ENCODE measurements at places on chromosomes 13 and 19.

DNA sequence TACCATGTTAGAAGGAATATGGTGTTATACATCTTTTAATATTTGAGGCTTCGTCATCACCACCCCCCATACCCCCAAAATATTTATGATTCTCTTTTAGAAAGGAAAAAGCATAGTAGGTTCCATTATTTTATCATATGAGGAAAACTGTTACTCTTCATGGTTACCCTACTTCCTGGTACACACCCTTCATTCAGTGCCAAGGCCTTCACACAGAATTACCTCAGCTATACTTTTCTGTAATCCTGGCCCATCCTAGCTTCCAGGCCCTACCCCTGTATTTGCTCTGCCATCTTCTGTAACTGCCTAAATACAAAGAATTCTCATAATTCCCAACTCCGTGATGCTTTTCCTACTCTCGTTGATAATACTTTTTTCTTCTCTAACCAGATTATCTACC lies 4.3 kb upstream of the UTP14C start:
- DNase-seq: no peak

DNA sequence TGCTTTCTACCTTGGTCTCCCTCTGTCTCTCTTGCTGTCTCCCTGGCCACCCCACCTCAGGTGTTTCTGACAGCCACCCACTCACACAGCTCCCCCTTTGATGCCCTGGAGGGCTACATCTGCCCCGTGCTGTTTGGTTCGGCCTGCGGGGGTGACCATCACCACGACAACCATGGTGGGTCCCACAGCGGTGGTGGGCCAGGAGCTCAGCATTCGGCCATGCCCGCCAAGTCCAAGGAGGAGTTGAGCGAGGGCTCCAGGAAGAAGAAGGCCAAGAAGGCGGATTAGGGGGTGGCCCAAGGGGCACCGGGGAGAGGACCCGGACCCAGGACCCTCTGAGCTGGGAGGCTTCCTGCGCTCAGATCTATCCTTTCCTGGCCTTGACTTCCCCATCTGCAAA lies 27.1 kb downstream of the TMEM38A start:
- no peak for DNase-seq

DNA sequence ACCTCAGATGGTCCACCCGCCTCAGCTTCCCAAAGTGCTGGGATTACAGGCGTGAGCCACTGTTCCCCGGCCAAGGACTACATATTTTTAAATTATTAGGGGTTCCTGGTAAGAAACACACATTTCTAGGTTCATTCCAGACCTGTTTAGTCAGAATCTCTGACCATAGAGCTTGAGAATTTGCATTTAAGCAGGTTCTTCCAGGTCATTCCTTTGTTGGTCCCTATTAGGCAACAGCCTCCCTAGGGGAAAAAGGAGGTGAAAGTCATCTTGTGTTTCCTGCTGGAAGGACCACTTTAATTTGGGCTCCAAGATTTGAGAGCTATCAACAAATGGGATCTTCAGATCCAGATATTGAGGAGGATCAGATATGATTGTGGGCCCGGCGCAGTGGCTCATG lies 16.3 kb downstream of the S1PR2 start:
- no peak for DNase-seq

DNA sequence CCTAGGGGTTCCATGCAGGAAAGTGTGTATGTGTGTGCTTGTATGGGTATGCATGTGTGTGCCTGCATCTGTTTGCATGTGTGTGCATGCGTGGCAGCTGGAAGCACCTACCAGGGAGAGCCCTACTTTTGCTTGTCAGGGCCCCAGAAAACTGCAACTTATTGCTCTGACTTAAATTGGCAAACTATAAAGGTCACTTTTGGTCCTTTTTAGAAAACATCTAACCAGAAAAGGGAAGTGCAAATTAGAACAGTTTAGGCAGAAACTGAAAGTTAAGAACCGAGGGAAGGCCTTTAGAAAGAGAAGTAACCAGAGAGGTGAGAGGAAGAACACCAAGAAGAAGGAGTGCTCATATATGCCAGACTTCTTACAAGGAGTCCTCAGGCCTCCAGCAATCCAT lies 32.5 kb downstream of the DLEU7 start:
- no peak for DNase-seq

DNA sequence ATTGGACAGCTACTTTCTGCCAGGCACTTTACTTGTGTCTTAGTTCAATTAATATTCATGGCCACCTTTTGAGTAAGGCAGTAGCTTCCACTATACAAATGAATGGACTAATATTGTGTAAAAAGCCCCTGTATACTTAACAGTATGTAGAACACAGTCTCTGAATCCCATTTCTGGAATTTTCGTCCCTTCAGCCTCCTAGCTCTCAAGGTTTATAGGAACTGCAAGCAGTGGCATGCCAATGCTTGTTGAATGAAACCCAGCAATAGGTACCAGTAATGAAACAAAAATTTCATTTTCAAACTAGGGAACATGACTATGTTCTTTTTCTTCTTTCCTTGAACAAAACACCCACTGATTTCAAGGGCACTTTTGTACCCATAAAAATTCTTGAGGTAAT lies 361.6 kb downstream of the TDRD3 start:
- no peak for DNase-seq

DNA sequence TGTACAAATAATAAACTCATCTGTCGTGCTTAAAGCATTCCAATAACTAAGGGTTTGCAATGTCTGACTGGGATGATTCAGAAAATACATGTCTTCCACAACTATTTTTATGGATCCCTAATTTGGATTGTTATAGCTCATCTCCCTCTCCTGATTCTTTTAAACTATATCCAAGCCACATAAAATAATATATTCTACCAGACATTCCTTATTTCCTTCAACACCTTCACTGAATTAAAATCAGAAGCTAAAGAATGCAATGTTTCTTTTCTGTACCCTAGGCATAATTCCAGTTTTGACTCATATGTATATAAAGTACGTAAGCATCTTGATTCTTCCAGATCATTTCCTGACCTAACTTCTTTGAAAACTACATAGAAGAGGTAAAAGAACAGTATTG lies 420.4 kb downstream of the EFNB2 start:
- DNase-seq: no peak

DNA sequence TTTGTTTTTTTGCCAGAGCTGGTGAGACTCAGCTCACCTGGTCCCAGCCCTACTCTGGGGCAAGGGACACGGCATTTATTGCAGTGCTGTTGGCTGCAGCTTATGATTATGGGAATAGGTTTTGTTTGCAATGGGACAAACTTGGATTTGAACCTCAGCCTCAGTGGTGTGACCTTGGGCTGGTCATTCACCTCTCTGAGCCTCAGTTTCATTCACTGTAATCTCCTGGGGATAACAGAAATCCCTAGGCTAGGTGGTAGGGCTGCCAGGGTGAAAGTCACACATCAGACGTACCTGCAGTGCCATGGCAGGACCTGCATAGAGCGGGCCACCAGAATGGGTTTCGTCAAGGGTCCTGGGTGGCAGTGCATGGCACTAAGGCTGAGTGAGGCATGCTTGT lies 73.7 kb upstream of the MEDAG start:
- DNase-seq: no peak

DNA sequence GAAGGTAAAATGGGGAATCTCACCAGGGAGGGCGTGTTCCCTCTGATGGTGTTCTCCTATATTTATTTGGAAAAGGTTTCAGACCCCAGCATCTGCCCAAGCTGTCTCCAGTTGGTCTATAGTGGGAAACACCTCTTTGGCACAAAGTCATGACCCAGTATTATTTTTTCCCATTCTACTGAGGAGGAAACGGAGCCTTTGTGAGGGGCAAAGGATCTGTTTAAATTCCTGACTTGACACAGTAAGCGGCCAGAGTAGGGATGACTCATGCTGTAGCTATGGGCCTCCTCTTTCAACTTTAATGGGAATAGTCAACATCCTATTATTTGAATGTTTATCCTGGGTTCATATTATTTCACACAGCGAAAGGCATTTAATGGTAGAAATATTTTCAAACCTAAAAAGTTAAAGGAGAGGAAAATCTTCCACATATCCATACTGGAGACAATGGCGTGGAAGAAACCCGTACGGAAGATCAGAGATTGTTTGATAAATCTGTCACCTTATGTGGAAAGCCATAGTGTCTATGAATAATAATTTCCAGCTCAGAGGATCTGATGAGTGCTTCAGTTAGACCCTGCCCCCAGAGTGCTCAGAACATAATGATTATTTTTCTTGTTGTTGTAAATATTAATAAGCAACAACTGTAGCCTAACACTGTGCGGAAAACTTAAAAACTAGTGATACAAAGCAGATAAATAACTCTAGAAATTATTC lies 126.0 kb downstream of the FOXO1 start:
- no peak for DNase-seq

GRCh38 chr13:98785405-98785804 lies 32.9 kb upstream of the SLC15A1 start:
- no peak for DNase-seq

GRCh38 chr19:49417088-49417487 lies 6.2 kb downstream of the PTH2 start:
- no peak for DNase-seq

DNA sequence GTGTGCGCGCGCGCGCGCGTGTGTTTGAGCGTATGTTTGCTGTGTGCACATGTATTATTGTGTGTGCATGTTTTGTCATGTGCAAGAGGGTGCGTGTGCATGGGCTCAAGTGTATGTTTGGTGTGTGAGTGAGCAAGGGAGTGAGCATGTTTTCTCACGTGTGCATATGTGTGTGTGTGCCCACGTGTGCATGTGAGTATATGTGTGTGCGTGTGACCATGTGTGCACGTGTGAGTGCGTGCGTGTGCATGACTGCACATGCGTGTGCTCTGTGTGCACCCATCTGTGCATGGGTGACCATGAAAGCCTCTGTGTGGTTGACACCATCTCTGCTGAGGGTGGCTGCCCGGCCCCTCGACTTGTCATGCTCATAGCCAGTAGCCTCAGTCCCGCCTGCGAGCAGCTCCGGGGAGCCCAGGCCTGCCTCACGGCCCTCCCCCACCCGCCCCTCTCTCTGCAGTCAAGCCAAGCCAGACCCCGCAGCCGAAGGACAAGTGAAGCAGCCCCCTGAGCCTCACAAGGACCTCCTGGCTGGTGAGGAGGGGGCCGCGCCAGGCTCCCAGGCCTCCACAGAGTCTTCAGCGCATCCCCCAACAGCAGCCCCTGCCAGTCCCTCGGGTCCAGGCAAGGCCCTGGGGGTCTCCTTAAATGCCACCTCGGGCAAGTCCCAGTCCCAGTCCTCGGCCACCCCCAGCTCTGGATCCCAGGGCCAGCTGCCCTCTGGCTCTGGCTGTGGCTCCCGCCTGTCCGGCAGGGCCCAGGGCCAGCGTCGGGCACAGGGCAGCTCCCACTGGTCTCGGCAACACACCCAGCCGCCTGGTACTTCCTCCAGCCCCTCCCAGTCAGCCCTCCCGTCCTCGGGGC lies 6.0 kb downstream of the REEP6 start:
- DNase-seq: no peak

DNA sequence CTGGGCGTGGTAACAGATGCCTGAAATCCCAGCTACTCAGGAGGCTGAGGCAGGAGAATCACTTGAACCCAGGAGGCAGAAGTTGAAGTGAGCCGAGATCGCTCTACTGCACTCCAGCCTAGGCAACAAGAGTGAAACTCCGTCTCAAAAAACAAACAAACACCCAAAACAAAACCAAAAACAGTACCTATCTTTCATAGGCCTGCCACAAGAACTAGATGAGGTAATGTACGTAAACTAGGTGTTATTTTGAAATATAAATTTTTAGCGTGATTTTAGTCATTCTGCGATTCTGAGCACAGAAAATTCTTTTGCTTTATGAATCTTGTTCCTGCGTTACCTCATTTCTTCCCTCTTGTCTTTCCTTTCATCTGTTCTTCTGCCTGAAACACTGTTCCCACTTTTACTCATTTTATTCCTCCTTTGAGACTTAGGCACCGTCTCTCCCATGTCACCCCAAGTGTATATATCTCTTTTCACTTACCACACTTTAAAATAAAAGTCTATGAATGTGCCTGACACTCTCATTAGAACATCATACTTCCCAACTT lies 238.2 kb upstream of the HTR2A start:
- no peak for DNase-seq

GRCh38 chr13:111656439-111656838 lies 336.0 kb downstream of the TEX29 start:
- DNase-seq: no peak

GRCh38 chr19:57546513-57546912 lies 13.2 kb downstream of the ZNF550 start:
- DNase-seq: no peak

- DNase-seq: no peak
These were observed 575.2 kb downstream of the DACH1 start for GRCh38 chr13:71291842-71292146.

GRCh38 chr13:66214467-66214866 lies 1015.7 kb downstream of the PCDH9 start:
- no peak for DNase-seq

DNA sequence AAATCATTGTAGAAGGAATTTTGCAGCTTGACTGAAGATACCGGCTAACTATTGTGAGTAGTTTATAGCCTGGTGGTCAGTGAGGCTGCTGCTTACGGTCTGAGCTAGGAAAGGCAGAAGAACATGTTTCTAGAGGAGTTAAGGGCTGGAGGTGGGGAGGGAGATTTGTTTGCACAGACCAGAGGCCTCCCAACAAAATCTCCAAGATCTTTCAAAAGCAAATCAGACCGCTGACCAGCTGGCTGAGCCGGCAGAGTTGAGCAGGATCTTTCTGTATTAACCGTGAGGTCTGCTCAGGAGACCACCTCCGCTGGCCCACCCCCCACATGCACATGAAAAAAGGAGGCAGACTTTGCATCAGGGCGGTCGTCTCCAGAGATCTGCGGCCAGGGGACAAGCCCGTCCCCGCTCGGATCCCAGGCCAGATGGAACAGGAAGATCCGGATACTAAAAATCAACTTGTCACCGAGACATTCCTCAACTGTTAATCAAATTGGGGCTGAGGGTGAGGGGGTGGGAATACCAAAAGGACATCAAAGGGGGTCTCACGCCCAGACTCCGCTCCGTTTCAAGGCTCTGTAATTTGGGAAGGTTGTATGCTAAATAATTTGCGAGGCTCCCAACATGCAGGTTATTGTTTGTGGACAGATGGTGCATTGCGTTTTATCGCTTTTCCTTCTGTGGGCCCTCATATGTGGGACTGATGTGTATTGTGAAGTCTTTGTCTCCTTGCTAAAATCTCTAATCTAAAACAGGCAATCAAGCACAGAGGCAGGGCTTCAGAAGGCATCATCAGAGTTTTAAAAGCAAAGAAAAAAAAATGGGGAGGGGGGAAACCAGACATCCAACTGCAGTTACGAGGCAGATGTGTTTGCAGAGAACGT lies 319.0 kb downstream of the ZNF536 start:
- DNase-seq: no peak

GRCh38 chr13:60623151-60623550 lies 226.1 kb downstream of the TDRD3 start:
- DNase-seq: no peak

GRCh38 chr13:77714119-77714755 lies 16.8 kb downstream of the SLAIN1 start:
- DNase-seq: no peak
